H1 (cell line): ENCODE measurements at places on chromosomes 7 and 10. TPM values are rescaled to one million over a fixed set of nuclear protein-coding genes. Genes with fewer than 3 reads are reported as not detected.

DNA sequence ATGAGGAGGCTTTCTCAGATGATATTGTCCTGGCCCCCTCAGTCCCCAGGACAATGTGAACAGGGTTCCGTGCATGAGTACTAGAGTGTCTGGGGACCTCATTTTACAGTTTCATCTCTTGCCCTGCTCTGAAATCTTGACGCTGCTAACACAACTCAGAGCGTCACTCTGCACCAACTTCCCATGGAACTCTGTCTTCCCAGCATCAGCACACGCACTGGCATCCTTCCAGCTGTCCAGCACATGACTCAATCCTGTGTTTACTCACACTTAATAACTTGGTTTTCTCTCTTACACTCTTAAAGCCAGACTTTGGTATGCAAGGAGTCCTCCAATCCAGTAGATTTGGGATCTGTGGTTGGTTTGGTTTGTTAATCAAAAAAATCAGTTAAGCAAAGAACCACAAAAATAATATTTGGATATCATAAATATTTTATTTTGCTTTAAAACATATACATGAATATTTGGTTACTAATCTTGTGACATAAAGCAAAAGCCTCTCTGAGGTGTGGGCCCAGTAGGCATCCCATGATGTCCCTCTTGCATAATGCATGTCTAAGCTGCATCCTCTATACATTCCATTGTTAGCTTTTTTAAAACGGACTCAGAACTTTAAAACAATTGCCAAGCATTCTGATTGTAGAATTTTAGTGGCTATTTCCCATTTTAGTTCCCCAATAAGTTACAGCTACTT lies 131.0 kb downstream of the CXCL12 start:
- H3K27ac ChIP-seq, result no peak overlapping the region
- H3K36me3 ChIP-seq, result no peaks in the 10 kb centered on the region
- H3K4me1 ChIP-seq, result peaks cover 1% of the 10 kb centered on the region; the same call in 1 of the 2 replicates
- H3K27me3 ChIP-seq, result no peaks in the 10 kb centered on the region

GRCh38 chr7:43905956-43906330 lies 453 bp downstream of the URGCP start:
- H3K27ac ChIP-seq, result no peak overlapping the region
- H3K4me3 ChIP-seq, result peak overlapping the region; percentile 63
- DNase-seq, result no peak
- H3K27me3 ChIP-seq, result no peaks in the 10 kb centered on the region

GRCh38 chr10:72459301-72459700 lies 104.6 kb upstream of the DNAJB12 start:
- no peak overlapping the region for H3K27ac ChIP-seq
- H3K27me3 ChIP-seq, result no peaks in the 10 kb centered on the region

- no peak overlapping the region for H3K4me3 ChIP-seq
- no peak for DNase-seq
- H3K27me3 ChIP-seq, result no peaks in the 10 kb centered on the region
- H3K4me1 ChIP-seq, result peaks cover 13% of the 10 kb centered on the region
- no peaks in the 10 kb centered on the region for H3K36me3 ChIP-seq
Measured at GRCh38 chr10:89428877-89429276, 14.5 kb downstream of the IFIT5 start.

GRCh38 chr7:113799896-113800295 lies 118.9 kb downstream of the PPP1R3A start:
- no peaks in the 10 kb centered on the region for H3K36me3 ChIP-seq
- no peak overlapping the region for H3K4me3 ChIP-seq
- no peaks in the 10 kb centered on the region for H3K27me3 ChIP-seq

IDI2 gene
- not detected in 2 replicates for total RNA-seq

- no peaks in the 10 kb centered on the region for H3K27me3 ChIP-seq
- no peaks in the 10 kb centered on the region for H3K36me3 ChIP-seq
- no peak for DNase-seq
Measured at GRCh38 chr10:47179291-47179647, 120.7 kb upstream of the GDF10 start.

DNA sequence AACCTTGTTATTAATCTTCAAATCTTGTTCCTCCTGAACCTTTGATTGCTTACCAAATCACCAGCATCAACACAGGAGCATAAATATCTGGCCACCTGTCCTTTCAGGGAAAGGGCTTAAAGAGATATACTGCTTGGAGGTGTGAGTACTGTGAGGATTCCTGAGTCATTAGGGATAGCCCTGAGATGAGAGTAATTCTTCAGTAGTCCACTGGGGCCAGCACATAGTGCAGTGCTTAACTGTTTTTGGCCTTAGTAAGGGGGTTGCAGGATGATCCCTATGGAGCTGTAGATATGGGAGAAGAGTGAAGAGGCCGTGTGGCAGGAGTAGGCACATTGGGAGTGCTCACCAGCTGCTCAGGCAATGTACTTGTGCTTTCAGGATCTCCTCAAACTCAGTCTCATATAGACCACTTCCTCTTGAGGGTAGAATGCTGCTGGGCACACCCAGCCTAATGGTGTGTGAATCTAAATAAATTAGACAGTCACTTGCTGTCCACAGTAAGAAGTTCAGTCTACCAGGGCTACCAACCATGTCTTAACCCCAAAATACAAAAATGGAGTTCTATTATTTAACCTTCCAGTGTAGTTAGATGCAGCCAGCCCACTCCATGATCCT lies 26.5 kb upstream of the GPR141 start:
- DNase-seq, result no peak
- no peak overlapping the region for H3K4me3 ChIP-seq
- no peaks in the 10 kb centered on the region for H3K4me1 ChIP-seq
- no peaks in the 10 kb centered on the region for H3K27me3 ChIP-seq
- H3K36me3 ChIP-seq, result no peaks in the 10 kb centered on the region
- no peak overlapping the region for H3K27ac ChIP-seq

GARIN1A gene
- total RNA-seq, result 0.29 and 0.34 TPM in 2 replicates

DNA sequence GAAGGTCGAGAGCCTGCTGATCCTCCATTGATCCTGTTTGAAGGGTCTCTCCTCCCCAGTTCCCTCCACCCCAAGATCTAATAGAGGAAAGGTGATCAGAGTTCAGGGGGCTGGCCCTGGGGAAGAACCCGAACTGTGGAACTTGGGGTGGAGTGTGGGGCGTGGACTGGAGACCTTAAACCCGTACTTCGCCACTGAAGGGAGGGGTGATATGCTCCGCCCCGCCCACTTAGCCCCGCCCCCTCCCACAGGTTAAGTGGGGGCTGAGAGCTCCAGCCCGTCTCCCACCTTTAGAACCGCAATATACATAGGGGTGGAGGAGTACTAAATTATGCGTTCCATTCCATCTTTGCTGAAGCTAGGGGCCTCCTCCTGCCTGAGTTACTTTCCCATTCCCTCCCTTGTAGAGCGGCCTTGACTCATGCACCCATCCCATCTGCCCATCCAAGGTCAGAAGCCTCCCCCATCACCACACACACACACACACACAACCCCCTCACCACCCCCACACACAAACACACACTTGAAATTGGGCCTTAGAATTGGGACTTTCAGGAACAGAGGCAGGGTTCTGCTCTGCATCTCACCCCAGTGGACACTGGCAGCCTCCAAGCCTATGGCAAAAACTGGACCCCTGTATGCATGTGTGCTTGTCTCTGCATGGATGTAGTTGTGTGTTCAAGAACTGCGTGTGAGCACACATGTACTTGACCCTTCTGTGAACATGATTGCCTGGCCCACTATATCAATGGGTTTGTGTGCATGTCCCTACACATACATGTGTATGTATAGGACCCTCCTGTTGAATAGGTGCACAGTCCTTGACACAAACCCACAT lies 991 bp downstream of the SEMA4G start:
- H3K36me3 ChIP-seq, result no peaks in the 10 kb centered on the region
- H3K27ac ChIP-seq, result no peak overlapping the region
- H3K27me3 ChIP-seq, result 0 out of 2 replicates have a peak, but pooled peaks cover 3% of the 10 kb centered on the region
- peaks cover 7% of the 10 kb centered on the region for H3K4me1 ChIP-seq

DNA sequence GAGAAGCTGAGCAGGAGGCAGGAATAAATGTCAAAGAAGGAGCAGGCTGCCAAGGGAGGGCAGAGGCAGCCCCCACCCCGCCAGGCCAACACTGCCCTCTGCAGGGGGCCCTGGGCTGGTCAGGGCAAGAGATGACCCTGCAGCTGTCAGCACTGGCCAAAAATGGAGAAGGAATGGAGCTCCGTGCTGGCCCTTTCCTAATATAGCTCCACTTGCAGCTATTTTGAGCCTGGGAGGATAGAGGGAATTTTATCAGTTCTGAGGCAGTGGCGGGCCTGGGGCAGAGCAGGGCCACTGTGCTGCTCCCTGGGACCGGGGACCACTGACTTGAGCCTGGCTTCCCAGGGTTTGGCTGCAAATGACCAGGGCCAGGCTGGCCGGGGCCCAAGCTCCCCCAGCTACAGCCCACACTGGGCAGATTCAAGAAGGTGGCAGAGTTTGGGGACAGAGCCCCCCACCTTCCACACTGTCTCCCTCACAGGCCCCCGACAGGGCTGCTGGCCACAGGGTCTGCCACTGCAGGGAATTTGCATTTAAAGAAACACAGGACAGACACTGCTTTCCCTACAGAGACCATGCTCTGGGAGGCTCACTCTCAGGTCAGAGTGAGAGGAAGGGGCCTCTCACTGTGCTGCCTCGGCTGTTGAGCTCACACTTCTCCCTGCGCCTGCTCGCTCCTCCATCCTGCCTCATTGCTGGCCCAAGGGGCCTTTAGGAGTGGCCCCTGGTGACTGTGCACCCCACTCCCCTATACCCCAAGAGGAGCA lies 16.2 kb downstream of the LDB3 start:
- H3K4me3 ChIP-seq, result no peak overlapping the region
- peaks cover 8% of the 10 kb centered on the region for H3K4me1 ChIP-seq
- DNase-seq, result peak; percentile 78
- no peaks in the 10 kb centered on the region for H3K27me3 ChIP-seq
- H3K27ac ChIP-seq, result no peak overlapping the region

- peaks cover 9% of the 10 kb centered on the region for H3K36me3 ChIP-seq
- no peaks in the 10 kb centered on the region for H3K4me1 ChIP-seq
- H3K4me3 ChIP-seq, result no peak overlapping the region
Measured at GRCh38 chr10:77823811-77824542, 102.6 kb downstream of the DLG5 start.

POM121 gene
- 57.0 and 60.0 TPM in 2 replicates for total RNA-seq

DNA sequence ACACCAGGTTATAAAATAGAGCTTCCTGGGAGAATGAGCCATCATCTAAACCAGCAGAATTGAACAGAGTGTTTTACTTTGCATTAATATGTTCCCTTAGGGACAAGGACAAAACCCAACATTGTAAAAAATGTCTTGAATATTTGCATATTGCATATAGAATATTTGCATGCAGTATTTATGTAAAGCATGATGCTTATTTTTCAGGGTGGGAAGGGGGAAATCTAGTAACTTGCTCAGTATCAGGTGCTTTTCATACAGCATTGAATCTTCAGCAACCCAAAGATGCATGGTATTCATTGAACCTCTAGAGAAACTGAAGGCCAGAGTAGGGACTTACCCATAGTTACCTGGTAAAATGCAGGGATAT lies 409.2 kb upstream of the ZMIZ1 start:
- no peaks in the 10 kb centered on the region for H3K27me3 ChIP-seq
- H3K27ac ChIP-seq, result no peak overlapping the region
- no peaks in the 10 kb centered on the region for H3K36me3 ChIP-seq
- H3K4me3 ChIP-seq, result no peak overlapping the region

MAGI2 gene
- total RNA-seq, result 27.0 and 27.3 TPM in 2 replicates

GRCh38 chr7:136030867-136031318 lies 53.7 kb upstream of the MTPN start:
- no peak for DNase-seq
- no peak overlapping the region for H3K27ac ChIP-seq
- no peaks in the 10 kb centered on the region for H3K4me1 ChIP-seq
- no peak overlapping the region for H3K4me3 ChIP-seq
- H3K27me3 ChIP-seq, result no peaks in the 10 kb centered on the region
- H3K36me3 ChIP-seq, result no peaks in the 10 kb centered on the region

TMUB1 gene
- total RNA-seq, result 41.4 and 48.7 TPM in 2 replicates

- H3K4me1 ChIP-seq, result peaks cover 3% of the 10 kb centered on the region
- no peak overlapping the region for H3K27ac ChIP-seq
Measured at GRCh38 chr10:125235093-125236069, 75.0 kb upstream of the CTBP2 start.

DNA sequence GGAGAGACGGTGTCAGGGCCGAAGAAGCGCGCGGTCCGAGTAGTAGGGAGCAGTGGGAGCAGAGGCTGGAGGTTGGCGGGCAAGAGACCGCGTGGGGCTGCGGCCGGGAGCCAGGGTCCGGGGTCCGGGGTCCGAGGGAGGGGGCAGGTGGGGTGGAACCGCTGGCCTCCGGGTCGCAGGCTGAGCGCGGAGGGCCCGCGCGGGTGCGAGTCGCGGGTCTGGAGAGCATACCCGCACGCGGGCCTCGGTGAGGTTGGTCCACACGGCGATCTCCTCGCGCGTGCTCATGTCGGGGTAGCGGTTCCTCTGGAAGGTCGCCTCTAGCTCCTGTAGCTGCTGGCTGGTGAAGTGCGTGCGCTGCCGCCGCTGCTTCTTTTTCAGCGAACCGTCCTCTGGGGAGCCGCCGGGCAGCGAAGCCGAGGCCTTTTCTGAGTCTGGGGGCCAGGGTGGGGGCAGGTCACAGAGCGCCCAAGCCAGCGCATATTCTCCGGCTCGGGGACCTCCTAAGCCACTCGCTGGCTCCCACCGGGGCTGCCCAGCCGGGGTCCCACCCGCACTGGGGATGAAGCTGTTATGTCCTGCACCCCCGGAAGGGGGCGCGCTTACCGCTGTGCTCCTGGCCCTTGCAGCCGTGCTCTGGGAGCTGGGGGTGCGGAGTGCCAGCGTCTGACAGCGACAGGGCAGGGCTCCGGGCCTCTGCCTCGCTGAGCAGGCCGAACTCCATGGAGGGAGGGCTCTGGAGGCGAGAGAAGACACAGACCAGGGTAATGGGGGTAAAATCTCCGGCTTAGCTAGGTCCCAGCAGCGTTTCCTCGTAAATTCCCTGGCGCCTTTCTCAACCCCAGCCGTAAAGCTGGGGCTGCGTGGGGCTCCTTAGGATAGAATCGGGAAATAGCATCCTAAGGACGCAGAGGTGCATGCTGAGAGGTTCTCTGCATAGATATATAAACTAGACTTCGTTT lies 5.5 kb downstream of the ELOVL3 start:
- no peak overlapping the region for H3K27ac ChIP-seq
- no peaks in the 10 kb centered on the region for H3K36me3 ChIP-seq
- no peak for DNase-seq
- H3K27me3 ChIP-seq, result peaks cover 75% of the 10 kb centered on the region
- no peaks in the 10 kb centered on the region for H3K4me1 ChIP-seq

TACC2 gene
- total RNA-seq, result 46.6 and 48.5 TPM in 2 replicates

TSPAN12 gene
- 15.9 and 17.9 TPM in 2 replicates for total RNA-seq

DNA sequence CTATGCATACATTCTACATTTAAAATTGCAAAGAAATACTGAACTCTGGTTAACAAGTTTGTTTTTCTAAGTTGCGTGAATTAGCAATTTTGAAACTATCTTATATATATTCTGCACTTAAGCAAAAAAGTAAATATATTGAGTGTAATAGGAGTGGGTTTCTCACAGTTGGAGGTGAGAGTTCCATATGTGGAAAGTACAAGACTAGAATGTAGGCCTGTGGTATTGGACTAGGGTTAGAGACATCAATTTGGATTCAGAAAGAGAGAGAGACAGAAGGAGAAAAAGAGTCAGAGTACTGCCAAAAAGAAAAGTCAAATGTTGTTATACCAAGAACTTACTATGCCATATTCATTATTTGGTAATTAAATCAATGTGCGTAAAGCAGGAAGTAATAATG lies 47.3 kb upstream of the ITGB8 start:
- no peak overlapping the region for H3K27ac ChIP-seq
- no peaks in the 10 kb centered on the region for H3K4me1 ChIP-seq
- no peak overlapping the region for H3K4me3 ChIP-seq
- DNase-seq, result no peak
- H3K27me3 ChIP-seq, result no peaks in the 10 kb centered on the region

- no peaks in the 10 kb centered on the region for H3K27me3 ChIP-seq
- H3K27ac ChIP-seq, result no peak overlapping the region
- H3K4me3 ChIP-seq, result no peak overlapping the region
Measured at GRCh38 chr7:147081117-147081516, 964.5 kb downstream of the CNTNAP2 start.

ZNF467 gene
- total RNA-seq, result 0.40 and 0.50 TPM in 2 replicates

TEX47 gene
- not detected in 2 replicates for total RNA-seq

GHRHR gene
- total RNA-seq, result 6.1 and 6.5 TPM in 2 replicates
